Hematopoietic multipotent progenitor cell treated with erythropoietin and hydrocortisone succinate and interleukin-3 and kit ligand, for 8 days (in vitro differentiated cells): ENCODE measurements at places on chromosomes 4 and X.

- DNase-seq, result peak; percentile 86
Measured at GRCh38 chr4:4260185-4260751, 12.2 kb upstream of the TMEM128 start.

DNA sequence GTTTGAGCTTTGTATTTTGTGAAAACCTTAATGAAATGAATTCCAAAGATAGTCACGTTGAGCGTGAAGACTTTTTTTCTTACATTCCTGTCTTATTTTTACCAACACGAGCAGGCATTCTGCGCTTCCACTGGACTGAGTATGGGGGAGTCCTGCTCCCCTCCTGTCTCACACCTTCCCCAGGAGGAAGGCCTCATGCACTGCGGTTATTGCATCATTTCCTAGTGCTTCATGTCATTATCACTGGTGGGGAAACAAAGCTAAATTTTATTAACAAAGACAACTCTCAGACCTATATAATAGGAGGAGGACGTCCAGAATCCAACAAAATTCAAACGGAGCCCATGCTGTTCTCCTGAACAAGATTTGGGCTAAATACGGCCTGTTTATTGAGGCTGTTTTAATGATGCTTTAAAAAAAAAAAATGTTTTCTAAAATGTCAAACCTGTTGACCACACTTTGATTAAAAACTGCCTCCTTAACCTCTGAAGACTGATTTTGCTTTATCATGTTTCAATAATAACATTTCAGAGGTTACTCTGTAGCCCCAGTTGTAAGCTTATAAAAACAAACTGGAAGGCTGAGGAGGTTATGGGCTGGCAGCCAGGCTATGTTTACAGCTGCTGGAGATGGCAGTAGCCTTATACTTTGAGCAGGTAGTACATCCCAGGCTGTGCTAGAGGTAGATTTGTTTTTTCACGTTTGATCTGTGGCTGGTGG is 118.0 kb downstream of the SOWAHB start:
- no peak for DNase-seq

GRCh38 chrX:118496763-118497079 is 1.1 kb downstream of the DOCK11 start:
- no peak for DNase-seq

DNA sequence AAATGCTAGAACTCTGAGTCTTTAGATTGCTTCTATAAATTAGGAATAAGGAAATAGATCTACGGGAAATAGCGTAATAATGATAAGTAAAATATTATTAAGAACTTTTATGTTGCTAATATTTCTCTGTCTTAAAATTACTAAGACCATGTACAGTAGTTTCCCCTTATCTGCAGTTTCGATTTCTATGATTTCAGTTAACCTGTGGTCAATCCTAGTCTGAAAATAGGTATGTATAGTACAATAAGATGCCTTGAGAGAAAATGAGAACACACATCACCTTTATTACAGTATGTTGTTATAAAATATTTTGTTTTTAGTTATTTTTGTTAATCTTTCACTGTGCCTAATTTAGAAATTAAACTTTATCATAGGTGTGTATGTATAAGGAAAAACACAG is 92.6 kb downstream of the CCSER1 start:
- no peak for DNase-seq

- no peak for DNase-seq
Measured at GRCh38 chr4:155964016-155964891, 10.6 kb upstream of the CTSO start.

DNA sequence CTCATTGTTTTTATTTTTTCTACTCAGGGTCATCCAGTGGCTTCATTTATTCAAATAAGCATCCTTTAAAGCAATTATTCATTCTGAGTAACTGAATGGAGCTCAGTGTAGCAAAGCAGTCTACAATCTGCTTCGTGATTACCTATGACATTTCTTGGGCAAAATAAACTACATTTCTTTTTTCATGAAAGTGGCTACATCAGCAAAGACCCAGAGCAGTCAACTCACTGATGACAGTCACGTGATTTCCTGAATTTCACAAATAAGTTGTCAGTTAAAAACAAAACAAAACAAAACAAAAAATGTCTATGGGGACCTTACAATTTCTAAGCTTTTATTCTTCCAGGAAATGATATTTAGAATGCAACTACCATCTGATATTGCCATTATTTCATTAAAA is 182.1 kb downstream of the VEGFC start:
- no peak for DNase-seq

GRCh38 chrX:150548684-150549083 is 19.7 kb upstream of the MTM1 start:
- peak; percentile 47 for DNase-seq
